ENCODE measurements at places on chromosomes 6 and 20. TPM values are rescaled to one million over a fixed set of nuclear protein-coding genes. Genes with fewer than 3 reads are reported as not detected.

- H3K4me1 ChIP-seq: peaks cover 4% of the 10 kb centered on the region
- H3K4me3 ChIP-seq: no peak overlapping the region
- H3K27me3 ChIP-seq: no peaks in the 10 kb centered on the region
- H3K36me3 ChIP-seq: peaks cover 4% of the 10 kb centered on the region
- H3K27ac ChIP-seq: no peak overlapping the region
- no peak for DNase-seq
Observed at GRCh38 chr6:36216559-36216958, 20.0 kb downstream of the BRPF3 start.

- H3K36me3 ChIP-seq: no peaks in the 10 kb centered on the region
- DNase-seq: no peak
- H3K27ac ChIP-seq: no peak overlapping the region
- H3K27me3 ChIP-seq: no peaks in the 10 kb centered on the region
- H3K4me3 ChIP-seq: no peak overlapping the region
Observed at GRCh38 chr20:47730744-47731143, 54.5 kb downstream of the SULF2 start.

DNA sequence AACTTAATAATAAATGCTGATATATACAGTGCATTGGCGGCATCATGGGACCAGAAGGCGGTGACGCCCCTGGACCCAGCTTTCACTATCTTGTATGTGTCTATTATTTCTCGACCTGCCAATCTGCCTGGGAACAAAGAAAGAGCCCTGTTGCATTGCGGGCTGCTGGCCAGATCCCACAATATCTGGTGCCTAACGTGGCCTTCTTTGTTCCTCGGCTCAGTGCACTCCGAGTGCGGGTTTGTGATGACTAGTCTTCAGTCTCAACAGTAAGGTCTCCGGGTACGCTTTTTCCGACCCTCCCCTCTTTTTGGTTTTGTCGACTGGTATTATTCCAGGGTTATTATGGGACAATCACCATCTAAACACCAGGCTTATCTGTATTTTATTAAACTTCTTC, 291.5 kb downstream of the TBC1D32 start:
- no peaks in the 10 kb centered on the region for H3K36me3 ChIP-seq
- H3K4me1 ChIP-seq: no peaks in the 10 kb centered on the region
- no peak overlapping the region for H3K27ac ChIP-seq

DNA sequence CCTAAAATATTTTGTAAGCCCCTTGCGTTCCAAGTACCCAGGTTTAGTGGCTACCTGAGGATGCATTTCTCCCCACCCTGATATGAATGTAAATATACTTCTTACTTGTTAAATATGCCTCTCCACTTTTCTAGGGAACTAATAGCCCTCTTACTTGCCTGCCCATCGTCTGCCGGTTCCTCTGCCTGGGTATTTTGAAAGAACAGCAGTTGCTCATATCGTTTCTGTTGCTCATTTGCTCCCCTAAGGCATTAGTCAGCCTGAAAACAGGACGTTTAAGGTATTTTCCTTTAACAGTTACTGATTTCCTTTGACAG, 141.3 kb upstream of the CARMIL1 start:
- H3K27me3 ChIP-seq: no peaks in the 10 kb centered on the region
- DNase-seq: no peak
- H3K4me1 ChIP-seq: peaks cover 21% of the 10 kb centered on the region
- H3K4me3 ChIP-seq: peak overlapping the region; percentile 93

DNA sequence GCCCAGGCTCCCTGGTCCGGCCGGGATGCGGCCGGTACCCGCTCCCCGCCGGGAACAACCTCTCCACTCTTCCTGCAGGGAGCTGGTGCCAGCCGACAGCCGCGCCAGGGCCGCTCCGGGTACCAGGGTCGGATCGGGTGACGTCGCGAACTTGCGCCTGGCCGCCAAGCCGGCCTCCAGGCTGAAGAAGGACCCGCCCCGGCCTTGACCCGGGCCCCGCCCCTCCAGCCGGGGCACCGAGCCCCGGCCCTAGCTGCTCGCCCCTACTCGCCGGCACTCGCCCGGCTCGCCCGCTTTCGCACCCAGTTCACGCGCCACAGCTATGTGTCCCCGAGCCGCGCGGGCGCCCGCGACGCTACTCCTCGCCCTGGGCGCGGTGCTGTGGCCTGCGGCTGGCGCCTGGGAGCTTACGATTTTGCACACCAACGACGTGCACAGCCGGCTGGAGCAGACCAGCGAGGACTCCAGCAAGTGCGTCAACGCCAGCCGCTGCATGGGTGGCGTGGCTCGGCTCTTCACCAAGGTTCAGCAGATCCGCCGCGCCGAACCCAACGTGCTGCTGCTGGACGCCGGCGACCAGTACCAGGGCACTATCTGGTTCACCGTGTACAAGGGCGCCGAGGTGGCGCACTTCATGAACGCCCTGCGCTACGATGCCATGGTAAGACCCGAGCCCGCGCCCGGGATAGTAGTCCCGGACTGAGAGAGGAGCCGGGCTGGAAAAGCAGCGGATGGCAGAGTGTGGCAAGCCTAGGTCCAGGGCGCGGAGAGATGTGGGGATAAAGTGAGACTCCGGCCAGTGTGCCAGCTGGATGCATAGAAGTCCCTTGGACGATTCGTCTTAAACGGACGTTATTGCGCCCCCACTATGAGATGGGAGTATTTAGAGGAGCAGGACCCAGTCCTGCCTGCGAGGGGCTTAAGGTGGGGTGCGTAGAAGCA, at the start of gene NT5E:
TSS of gene NT5E (plus strand) at position 266 of the 942 bp plus-strand sequence. CDS start at position 323, 57 bp downstream.
- peaks cover 14% of the 10 kb centered on the region for H3K36me3 ChIP-seq
- H3K27ac ChIP-seq: peak within 1 kb of the TSS; percentile 98
- H3K27me3 ChIP-seq: no peaks in the 10 kb centered on the region
- H3K4me3 ChIP-seq: peak within 1 kb of the TSS; percentile 100
- peaks cover 65% of the 10 kb centered on the region for H3K4me1 ChIP-seq

- H3K27ac ChIP-seq: no peak overlapping the region
- H3K4me1 ChIP-seq: peaks cover 17% of the 10 kb centered on the region
- peaks cover 57% of the 10 kb centered on the region for H3K36me3 ChIP-seq
- no peak for DNase-seq
- H3K4me3 ChIP-seq: no peak overlapping the region
Observed at GRCh38 chr6:43621836-43622180, 7.3 kb downstream of the GTPBP2 start.

DNA sequence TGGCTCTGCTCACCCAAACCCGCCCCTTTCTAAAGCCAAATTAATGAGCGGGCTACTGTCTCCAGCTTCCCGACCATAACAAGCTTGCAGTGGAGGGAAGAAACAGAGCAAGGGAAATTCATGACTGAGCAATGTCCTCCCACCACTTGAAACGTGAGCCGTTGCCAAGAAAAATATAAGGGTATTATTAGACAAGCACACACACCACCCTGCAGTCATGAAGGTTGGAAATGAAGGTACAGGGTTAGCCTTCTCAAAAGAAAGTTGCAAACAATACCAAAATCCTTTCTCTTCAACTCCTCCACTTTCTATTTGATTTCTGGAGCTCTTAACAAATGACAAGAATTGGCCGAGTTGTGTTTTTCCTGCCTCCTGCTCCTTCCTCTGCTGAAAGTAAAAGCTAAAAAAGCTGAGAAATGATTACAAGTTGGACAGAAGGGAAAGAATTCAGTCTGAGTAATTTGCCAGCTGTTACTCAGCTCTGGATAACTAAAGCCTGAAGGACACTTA, 151.1 kb upstream of the B3GAT2 start:
- H3K4me1 ChIP-seq: no peaks in the 10 kb centered on the region
- H3K27me3 ChIP-seq: peaks cover 15% of the 10 kb centered on the region
- no peak overlapping the region for H3K4me3 ChIP-seq
- H3K27ac ChIP-seq: no peak overlapping the region

- H3K36me3 ChIP-seq: peaks cover 10% of the 10 kb centered on the region
- H3K4me3 ChIP-seq: peak overlapping the region; percentile 43
- no peak overlapping the region for H3K27ac ChIP-seq
Observed at GRCh38 chr6:169803271-169803811, 51.9 kb downstream of the ERMARD start.

The GRM1 gene
- not detected for polyA plus RNA-seq

The ZSCAN23 gene
- 1.1 TPM for polyA plus RNA-seq

The CLPSL1 gene
- polyA plus RNA-seq: not detected

Measured in naive thymus-derived CD8-positive, alpha-beta T cell (primary cell).